Activated T-helper 9 cell treated with anti-CD3 and anti-CD28 coated beads, Interleukin-2, amount 50 U/mL, for 16 hours (primary cell): ENCODE measurements at places on chromosomes 11 and 22.

DNA sequence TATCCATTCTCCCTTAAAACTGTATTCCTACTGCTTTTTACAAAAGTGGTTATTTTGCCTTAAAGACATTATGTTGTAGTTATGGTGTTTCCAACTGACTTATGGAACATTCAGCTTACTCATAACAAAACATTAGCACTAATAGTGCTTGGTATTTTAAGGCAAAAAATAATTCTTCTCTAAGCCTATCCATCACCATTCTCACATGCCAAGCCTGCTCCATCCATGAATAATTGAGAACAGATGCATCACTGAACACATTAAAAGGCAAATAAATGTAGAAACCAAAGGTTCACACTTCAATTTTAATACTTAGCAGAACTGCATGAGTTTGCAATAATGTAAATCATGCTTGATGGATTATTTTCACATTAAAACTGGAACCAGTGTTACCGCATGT, 42.3 kb upstream of the DDI1 start:
- DNase-seq, result no peak

GRCh38 chr11:132734217-132734616, 798.1 kb downstream of the OPCML start:
- no peak for DNase-seq

- DNase-seq, result no peak
Observed at GRCh38 chr22:37044634-37045625, 6.6 kb upstream of the KCTD17 start.

GRCh38 chr22:28246397-28246796, 327.3 kb upstream of the PITPNB start:
- no peak for DNase-seq

DNA sequence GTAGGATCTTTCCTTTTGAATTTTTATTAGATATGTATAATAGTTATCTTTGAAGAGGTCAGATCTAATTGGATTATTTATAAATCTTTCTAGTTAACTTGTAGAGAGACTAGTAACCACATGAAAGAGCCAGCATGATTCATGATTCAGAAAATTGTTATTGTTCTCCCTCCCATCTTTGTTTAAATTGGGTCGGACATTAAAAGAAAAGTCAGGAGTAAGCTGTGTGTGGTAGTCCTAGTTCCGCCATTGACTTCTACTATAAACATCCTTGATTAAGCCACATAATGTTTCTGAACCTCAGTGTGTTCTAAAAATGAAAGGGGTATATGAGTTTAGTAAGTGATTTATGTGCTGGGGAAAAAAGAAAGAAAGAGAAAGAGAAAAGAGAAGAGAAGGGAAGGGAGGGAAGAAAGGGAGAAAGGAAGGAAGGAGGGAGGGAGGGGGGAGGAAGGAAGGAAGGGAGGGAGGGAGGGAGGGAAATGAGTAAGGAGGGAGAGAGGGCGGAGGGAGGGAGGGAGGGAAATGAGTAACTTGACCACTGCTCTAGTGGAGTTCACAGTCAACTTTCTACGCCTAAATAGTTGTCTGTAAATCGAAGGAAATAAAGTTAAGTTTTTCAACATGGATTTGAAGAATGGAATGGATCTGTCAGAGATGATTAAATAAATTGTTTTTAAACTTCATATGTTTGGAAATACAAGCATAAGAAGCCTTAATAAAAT, 32.9 kb downstream of the SIK2 start:
- DNase-seq, result no peak

DNA sequence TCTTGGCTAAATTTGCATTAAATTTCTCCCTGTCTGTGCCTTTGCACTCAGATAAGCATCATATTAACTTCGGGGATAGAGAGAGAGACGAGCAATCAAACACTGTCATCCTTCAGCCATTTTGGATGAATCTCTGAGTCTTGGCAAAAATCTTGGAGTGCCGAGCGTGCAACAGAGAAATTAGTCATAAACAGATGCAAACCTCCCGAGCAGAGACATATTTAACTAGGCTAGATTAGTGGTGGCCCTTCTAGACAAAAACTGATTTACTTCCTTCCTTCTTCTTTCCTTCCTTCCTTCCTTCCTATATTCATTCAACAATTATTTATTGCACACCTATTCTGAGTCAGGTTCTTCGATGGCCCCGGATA, 114.4 kb upstream of the BLID start:
- DNase-seq, result no peak

GRCh38 chr11:45146072-45147016, at the start of gene PRDM11:
Gene PRDM11 (plus strand): TSS chr11:45146639. CDS start chr11:45181767, 35,128 bp downstream.
- no peak for DNase-seq

GRCh38 chr11:36148701-36149100, 140.5 kb downstream of the COMMD9 start:
- DNase-seq, result no peak

DNA sequence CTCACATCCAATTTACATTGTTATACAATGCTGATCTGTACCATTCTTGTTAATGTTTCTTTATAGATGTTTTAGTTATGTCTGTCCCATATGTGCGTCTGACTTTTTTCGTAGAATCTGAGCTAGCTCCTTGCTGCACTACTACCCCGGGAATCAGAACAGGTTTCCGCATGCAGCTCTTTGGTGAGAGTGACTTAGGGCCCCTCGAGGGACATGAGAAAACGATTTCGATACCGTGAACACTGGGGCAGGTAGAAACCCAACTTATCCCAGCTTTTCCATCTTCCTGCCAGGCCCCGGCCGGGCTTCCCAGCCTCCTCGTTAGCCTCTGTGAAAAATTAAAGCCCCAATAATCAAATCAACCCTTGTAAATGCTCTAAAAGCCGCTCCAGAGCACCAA, 23.4 kb upstream of the PKNOX2 start:
- no peak for DNase-seq

DNA sequence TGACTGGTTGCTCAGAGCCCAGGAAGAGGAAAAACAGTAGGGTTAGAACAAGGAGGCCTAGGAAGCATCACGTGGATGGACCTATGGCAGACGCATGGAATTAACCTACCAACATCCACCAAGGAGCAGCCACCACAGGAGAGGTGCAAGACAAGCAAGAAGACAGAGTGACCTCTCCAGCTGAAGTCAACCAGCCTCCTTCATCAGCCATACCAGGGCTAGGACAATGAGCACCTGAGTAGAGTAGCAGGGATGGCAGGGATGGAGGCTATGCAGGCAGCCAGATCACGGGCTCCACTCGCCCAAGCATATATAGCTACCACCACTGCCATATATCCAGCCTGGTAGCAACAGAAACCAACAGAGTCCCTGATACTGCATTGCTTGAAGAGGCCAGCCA, 202.1 kb upstream of the B3GAT1 start:
- no peak for DNase-seq

GRCh38 chr11:30312243-30312642, 10.7 kb upstream of the ARL14EP start:
- DNase-seq, result no peak

DNA sequence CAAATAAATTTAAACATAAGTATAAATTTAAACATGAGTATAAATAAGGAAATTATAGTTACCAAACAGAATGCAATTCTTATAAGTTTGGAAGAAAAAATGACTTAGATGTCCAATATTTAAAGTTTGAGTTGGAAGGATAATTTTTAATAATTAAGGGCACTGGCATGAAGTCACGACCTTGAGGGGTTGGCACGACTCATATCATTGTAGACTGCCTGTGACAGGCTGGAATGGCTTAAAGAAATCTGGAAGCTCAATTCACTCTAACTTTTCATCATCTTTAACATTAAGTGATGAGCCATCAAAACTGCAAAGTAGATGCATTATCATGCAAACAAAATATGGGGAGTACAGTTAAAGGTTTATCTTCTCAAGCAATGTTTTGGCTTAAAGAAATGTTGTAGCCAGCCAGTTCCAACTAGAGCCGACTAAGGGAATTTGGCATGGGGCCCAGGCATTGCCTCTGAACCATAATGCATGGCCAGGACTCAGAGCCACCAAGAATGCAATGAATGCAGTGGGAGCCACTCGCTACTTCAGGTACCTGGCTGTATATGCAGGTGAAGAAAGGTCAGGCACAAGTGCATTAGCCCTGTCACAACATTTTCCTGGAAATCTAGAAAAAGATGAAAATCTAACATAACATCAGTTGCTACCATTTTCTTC, 33.4 kb downstream of the PGR start:
- DNase-seq, result no peak

- no peak for DNase-seq
Observed at GRCh38 chr11:2095542-2095941, 43.6 kb downstream of the IGF2 start.

DNA sequence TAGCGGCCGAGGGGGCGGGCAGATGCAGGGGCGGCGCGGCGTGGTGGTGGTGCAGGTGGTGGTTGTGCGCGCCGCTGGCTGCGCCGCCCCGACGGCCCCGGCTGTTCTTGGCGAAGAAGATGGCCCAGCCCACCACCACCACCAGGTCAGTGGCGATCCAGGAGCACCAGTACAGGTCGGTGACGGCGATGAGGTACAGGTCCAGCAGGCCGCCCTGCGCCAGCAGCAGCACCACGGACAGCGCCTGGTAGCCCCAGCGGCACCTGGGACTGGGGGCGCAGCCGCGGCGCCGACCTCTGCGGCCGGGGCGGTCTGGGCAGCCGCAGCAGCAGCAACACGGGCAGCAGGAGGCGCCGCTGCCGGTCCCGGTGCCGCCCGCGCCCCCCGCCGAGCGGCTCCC, 879 bp downstream of the TMEM121B start:
- peak; percentile 39 for DNase-seq

- peak; percentile 28 for DNase-seq
Observed at GRCh38 chr22:39994566-39995392, at the start of gene FAM83F. Gene FAM83F (plus strand): TSS chr22:39994954. CDS start chr22:39995043, 89 bp downstream.

GRCh38 chr11:93512073-93512475, 31.1 kb downstream of the SMCO4 start:
- DNase-seq, result no peak

- DNase-seq, result no peak
Observed at GRCh38 chr11:3894128-3894731, 38.8 kb downstream of the STIM1 start.

- no peak for DNase-seq
Observed at GRCh38 chr11:827146-827896, 398 bp upstream of the CRACR2B start.

DNA sequence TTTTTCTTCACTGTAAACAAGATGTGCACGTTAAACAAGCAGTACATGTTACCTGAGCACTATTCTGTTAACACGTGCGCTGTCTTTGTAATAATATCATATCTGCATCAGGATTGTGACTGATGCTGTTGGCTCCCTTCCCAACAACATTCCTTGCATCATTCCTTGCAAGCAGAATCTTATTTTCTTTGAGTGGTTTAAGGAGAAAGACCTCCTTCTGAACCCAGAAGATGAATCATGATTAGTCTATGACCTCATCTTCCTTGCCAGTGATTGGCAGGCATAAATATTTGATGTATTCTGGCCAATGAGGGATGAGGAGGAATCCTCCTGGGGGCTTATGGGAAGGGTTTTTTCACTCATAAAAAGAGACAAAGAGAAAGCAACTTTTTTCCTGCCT, 46.2 kb downstream of the C11orf71 start:
- no peak for DNase-seq

GRCh38 chr11:104254347-104254746, 90.4 kb upstream of the PDGFD start:
- no peak for DNase-seq

DNA sequence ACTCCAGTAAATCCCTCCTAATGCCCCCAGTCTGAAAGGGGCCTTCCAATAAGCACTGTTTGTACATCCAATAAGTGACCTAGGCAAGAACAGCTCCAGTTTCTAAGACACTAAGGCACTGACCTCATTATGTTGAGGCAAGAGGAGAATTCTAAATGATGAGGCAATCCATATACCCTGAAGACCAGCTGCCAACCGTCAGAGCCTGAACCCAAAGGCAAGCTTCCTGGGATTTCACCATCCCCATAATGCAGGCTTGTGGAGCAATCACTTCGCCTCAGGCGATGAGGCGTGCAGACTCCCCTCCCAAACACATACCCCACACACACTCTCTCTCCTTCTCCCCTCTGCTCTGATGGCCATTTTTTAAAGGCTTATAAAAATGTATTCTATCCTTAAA, 49.5 kb downstream of the LGR4 start:
- DNase-seq, result no peak

DNA sequence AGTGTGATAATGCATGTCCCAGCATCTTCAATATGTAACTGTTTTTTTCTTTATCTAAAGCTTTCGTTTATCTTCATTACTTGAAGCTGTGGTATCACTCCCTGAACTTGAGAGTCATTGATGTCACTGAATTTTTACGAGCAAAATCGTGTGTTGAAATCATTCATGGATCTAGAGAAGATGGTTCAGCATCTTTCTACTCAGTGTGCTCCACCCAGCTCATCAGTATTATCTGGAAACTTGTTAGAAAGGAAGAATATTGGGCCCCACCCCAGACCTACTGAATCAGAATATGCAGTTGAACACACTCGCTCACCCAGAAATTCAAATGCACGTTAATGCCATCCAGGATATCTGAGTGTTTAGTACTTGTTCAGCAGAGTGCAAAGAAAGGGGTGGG, 8.3 kb downstream of the CDON start:
- no peak for DNase-seq

DNA sequence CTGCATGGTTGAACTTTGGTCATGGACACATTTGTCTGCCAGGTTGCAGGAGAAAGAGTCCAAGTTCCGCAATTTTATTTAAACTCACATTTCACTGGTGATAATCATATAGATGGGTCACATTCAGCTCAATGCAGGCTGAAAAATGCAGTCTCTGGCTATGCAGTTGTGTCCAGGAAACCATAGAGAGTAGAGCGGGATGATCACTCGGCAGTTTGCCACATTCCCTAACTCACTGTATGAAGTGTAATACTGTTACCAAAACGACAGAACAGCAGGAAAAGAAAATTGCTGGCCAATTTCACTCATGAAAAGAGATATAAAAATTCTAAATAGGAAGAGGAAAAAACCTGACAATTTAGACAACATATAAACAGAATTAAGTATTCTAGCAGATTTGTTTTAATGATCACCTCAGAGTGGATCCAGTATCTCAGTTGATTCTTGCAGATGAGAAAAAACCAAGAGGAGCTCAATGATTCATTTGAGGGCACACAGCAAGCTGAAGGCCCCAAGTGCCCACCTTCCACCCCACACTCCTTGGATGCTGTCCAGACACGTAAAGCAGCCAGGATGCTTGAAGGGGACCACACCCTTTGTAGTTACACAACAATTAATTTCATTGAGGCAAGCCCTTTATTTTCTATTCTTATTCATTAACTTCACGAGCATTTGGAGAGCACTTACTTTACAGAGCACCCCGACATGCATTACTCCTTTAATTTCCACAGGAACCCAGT, 422.3 kb downstream of the SOX6 start:
- DNase-seq, result no peak

GRCh38 chr22:37300551-37301017, 18.3 kb downstream of the CYTH4 start:
- DNase-seq, result peak; percentile 25
